Effector memory CD4-positive, alpha-beta T cell (primary cell): ENCODE measurements at places on chromosomes 2 and 18.

DNA sequence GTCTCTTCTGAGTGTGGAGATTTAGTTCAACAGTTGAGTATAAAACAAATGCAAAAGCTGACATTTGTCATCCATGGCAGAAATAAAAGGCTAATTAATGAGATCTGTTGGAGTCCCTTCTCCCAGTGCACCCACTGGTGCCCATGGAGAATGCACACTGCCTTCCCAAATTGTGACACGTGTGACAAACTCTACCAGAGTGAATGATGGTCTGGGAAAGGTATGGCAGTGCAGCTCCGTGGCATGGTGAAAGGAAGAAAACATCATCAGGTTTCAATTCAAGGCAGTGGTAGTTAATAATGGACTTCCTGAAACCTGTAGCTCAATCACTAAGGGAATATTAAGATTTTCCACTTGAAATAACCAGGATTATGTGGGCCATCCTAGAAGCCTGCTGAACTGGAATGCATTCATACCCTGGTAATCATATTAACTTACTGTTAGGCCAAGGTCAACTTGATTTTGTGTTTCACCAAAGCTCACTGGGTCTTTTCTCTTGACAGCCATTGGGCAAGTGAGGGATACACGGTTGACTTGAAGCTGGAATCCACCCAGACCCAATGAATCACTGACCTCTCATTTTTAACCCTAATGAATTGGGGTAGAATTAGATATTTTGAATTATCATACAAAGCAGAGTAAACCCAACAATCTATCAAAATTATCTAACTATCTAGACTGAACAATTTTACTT is 167.6 kb downstream of the AFF3 start:
- no peak overlapping the region for H3K27ac ChIP-seq
- DNase-seq, result no peak
- no peaks in the 10 kb centered on the region for H3K4me1 ChIP-seq
- H3K27me3 ChIP-seq, result no peaks in the 10 kb centered on the region

GRCh38 chr18:69399253-69399652 is 1.4 kb upstream of the DOK6 start:
- no peak overlapping the region for H3K27ac ChIP-seq
- H3K4me1 ChIP-seq, result no peaks in the 10 kb centered on the region
- no peak overlapping the region for H3K4me3 ChIP-seq
- H3K36me3 ChIP-seq, result no peaks in the 10 kb centered on the region
- H3K27me3 ChIP-seq, result peaks cover 19% of the 10 kb centered on the region
- DNase-seq, result no peak

- H3K27me3 ChIP-seq, result no peaks in the 10 kb centered on the region
- no peak overlapping the region for H3K4me3 ChIP-seq
Measured at GRCh38 chr2:20282916-20283592, 58.1 kb upstream of the SDC1 start.

DNA sequence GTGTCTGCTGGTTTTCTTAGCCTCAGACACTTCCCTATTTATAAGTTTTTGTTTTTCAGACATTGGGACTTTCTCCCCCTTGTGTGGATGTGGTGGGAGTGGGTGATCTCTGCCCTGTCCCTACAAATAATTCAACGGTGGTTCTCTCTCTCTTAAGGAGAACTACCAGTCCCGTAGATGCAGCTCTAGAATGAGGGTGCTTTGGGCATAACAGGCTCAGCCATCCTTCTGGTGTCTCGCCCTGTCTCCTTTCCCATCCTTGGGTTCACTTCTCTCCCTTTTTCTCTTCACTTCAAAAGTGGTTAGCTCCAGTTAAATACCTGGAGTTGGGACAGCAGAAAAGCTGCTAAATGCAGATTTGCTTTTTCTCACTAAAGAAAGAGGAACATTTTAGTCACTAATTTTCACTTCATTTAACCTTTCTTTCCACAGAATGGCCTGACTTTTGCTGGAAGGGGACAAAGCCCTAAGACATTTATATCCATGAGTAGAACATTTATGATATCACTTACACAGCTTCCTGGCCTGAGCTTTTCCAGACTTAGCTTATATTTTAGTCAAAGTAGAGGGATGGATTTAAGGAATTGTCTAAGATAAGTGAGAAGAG is 121.2 kb upstream of the CXCR4 start:
- H3K27me3 ChIP-seq, result no peaks in the 10 kb centered on the region
- H3K4me1 ChIP-seq, result peaks cover 32% of the 10 kb centered on the region
- H3K4me3 ChIP-seq, result no peak overlapping the region
- DNase-seq, result peak; percentile 17
- H3K27ac ChIP-seq, result peak overlapping the region; percentile 71
